Suppressor macrophage treated with lipopolysaccharide for 4 hours (primary cell): ENCODE measurements at places on chromosomes 13 and 19.

DNA sequence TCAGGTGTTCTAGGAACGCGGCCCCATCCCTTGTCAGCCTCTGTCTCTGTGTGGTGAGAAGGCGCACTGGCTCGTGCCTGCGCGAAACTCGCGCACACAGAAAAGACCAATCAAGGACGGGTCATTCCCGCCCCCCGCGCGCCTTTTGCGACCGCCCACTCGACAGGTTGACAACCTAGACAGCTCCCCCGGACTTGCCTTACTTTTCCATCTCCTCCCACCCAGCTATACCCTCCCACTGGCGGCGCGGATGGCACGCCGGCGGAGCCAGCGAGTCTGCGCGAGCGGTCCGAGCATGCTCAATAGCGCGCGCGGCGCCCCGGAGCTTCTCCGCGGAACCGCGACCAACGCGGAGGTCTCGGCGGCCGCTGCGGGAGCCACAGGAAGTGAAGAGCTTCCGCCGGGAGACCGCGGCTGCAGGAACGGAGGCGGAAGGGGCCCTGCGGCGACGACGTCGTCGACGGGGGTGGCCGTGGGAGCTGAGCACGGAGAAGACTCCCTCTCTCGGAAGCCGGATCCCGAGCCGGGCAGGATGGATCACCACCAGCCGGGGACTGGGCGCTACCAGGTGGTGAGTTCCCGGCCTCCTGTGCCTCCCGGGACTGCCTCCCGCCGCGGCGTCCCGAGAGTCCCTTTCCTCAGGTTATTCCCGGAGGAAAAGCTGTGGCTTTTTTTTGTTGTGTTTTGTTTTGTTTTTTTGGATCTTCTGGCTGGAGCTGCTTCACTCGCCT lies at the start of gene NDFIP2:
Gene NDFIP2, plus strand, starts transcription at position 202 of the 731 bp plus-strand sequence. Its CDS starts 49 bp downstream, at position 251.
- peak; percentile 68 for DNase-seq

- no peak for DNase-seq
These were observed 72.2 kb downstream of the ATP11A start for GRCh38 chr13:112761701-112762689.

DNA sequence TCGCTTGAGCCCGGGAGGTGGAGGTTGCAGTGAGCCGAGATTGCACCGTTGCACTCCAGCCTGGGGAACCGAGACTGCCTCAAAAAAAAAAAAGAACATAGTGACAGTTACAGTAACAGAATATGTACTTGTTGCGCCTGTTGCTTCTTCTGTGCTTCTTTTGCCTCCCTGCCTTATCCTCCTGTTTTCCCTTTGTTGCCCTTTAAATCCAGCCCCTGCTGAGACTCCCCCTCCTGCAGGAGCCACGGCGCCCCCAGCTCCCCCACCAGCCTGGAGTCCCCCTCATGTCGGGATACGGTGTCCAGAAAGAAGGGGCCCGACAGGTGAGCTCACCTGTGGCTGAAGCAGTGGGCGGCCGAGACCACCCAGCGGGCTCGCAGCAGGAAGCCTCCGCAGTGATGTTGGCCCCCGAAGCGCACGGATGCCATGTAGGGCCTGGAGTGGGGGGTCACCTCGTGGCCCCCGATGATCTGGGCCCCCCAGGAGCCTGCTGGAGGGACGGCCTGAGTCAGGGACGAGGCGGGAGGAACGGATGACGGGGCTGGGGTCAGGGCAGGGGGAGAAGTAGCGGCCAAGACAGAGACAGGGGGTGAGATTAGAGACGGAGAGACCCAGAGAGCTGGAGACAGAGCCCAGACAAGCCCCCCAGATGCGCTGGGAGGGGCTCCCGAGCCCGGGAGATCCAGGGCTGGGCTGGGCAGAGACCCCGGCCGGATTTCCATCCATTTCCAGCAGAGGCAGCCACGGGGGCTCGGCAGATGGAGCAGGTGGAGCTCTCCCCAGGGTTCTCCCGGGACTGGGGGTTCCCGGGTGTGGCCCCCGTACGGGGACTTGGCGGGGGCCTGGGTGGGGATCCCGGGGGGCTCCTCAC lies 536 bp downstream of the PRSS57 start:
- DNase-seq = no peak

DNA sequence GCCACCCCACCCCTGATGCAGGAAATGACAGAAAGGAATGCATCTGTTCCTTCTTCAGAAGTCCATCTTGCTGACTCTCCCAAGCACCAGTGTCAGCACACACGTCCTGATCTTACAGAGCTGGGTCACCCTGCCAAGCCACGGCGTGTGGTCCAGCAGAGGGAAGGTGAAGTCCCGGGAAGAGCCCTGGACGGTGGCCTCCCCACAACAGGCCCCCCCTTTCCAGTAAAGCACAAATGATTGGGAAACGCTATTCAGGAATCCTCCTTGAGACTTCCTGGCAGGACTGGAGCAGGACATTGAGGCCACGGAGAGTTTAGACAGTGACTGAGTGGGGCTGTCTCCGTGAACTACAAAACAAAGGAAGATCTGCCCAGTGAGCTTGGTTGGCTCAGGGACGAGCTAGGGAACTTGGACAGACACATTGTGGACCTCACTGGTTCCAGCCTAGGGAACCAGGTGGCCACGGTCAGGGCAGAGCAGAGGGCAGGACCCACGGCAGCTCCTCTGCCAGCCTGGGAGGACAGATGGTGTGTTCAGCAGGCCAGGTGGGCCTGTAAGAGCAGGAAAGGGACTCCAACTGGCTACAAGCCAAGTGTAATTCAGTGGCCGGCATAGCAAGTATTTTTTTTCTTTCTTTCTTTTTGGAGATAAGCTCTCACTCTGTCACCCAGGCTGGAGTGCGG lies 41.7 kb downstream of the ELL start:
- DNase-seq = peak; percentile 97

DNA sequence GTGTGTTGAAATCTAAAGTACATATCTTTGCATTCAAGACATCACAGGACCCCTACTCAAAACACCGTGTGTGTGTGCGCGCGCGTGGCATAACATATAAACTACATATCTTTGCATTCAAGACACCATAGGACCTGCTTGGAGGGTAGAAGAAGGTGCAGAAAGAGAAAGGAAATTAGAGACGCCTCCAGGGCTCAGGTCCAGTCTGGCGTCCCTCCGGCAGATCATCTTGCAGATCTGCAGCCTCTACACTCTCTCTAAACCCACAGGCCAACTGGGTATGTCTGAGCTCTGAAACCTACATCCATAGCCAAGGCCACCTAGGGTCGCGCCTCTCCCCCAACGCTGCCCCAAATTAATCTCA lies 659 bp upstream of the PAFAH1B3 start:
- no peak for DNase-seq

DNA sequence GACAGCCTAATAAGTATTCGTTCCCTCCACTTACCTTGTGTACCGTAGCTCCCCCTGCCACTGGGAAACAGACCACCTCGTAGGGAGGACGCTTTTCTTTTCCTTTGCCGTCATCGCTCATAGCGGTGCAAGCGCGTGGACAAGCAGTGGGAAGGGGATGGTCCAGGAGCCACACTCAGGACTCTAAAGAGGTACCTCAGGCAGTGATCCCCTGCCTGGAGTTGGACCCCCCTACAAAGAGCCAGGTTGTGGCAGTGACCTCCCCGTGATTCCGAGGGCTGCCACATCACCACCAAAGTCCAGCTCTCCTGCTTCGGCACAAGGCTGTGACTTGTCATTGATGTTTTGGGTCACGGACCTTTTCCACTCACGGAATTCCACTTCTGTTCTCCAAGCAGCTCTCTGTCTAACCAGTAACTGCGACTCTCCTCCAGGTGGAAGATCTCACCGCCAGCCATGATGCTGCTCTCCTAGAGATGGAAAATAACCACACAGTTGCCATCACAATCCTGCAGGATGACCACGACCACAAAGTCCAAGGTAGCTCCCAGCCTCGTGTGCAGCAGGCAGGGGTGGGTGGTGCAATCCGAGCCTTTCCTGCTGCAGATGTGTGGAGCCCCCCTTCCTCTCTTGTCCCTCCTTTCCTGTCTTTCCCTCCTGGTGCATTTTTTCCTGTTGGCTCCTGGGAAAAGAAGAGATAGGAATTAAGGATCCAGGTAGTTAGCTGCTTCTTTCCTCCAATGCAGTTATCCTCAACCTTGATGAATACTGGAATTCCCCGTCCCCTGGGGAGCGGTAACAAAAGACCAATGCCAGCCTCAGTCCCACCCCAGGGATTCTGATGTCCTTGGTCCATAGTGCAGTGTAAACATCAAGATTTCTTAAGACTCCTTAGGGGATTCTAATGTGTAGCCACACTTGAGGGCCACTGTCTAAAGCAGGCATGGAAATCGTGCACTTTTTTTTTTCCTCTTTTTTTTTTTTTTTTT lies 107.7 kb downstream of the SLC7A1 start:
- no peak for DNase-seq

DNA sequence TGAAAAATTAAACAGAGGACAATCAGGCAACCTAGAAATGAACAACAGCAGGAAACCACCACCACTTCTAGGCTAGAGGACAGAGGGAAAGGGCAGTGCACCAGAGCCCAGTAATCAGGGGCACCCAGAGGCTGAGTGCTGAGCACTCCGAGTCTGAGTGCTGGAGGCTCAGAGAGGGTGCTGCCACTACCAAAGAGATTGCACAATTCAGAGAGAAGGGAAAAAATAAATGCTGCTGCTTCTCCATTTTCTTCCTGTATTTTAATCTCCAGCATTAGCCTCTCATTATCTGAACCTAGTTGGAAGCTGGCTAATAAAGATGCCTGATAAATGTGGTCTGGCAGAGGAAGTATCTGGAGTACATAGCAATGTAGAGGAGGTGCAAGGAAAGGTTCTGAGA lies 11.8 kb upstream of the ZNF175 start:
- DNase-seq = no peak

GRCh38 chr13:23632048-23632582 lies 61.9 kb downstream of the TNFRSF19 start:
- no peak for DNase-seq

DNA sequence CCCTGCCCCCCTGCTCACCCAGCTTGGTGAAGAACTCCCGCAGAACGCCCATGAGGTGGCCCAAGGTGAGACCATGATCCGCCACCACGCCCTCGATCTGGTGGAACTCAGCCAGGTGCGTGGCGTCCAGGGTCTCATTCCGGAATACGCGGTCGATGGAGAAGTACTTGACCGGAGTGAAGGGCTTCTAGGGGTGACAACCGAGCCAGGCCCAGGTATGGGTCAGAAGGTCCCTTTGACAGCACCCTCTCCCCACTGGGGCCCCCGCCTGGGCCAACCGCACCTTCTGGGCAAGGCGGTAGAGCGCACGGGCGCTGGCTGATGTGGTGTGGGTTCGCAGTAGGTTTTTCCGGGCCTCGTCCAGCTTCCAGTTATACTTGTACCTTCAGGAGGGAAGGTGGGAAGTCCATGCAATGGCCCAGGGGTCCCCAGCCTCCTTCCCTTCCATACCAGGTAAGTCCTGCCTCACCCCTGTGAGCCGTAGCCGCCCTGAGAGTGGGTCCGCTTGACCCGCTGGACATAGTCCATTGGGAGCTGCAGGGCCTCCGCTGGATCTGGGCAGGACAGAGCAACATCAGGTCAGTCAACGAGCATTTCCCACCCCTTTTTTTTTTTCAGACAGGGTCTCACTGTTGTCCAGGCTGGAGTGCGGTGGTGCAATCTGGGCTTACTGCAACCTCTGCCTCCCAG lies 5.7 kb upstream of the SYCE2 start:
- DNase-seq = no peak

GRCh38 chr19:30280018-30280417 lies 92.2 kb upstream of the ZNF536 start:
- DNase-seq = no peak

- peak; percentile 42 for DNase-seq
These were observed 11.8 kb downstream of the CCDC97 start for GRCh38 chr19:41321600-41322270.
